ENCODE measurements at places on chromosomes 4 and X.

GRCh38 chrX:123405231-123405630 is 221.2 kb downstream of the GRIA3 start:
- DNase-seq, result no peak

- peak; percentile 89 for DNase-seq
Measured at GRCh38 chr4:47463235-47463956, at the start of gene COMMD8. Gene COMMD8, minus strand, starts transcription at chr4:47463702. Its CDS starts 51 bp downstream, at chr4:47463651.

- DNase-seq, result no peak
Measured at GRCh38 chr4:123921339-123921738, 524.7 kb downstream of the SPRY1 start.

- peak; percentile 71 for DNase-seq
Measured at GRCh38 chr4:118034053-118034785, at the start of gene NDST3. Gene NDST3, plus strand, starts transcription at chr4:118034486. Its CDS starts 19,425 bp downstream, at chr4:118053911.

GRCh38 chr4:5970381-5971077 is 47.7 kb downstream of the C4orf50 start:
- DNase-seq, result no peak

DNA sequence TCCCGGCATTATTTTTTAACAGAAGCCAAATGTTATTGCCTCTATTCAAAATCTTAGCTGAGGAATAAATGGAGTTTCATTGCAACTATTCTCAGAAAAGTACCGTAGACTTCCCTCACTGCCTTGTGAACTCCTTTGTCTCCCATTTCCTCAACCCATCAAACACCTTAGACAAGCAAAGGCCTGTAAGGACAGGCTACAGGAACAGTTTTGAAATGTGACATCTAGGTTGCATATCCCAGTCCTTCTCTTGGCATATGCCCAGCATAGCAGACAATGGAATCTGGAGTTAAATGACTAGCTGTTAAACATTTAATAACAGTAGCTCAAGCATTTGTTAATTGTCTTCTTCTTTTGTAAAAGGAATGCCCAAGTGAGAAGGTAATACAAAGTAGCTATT is 1371.7 kb downstream of the STIM2 start:
- no peak for DNase-seq

DNA sequence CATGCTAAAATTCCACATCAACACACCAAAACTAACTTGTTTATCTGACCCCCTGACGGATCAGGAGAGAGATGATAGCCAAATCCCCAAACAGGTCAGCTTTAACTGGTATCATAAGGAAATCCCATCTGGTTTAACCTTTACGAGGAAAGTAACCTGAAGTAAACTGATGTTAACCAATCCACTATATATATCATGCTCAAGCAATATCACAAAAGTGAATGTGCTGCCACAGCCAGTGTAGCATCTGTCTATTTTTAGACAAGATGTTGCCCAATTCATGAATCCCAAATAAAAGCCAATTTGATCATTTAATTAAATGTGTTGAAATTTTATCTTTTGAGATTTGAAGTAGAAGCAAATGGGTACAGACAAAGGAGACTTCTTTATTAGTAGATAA is 44.5 kb downstream of the EGF start:
- DNase-seq, result no peak
